ENCODE measurements at places on chromosomes 2 and 18. TPM values are rescaled to one million over a fixed set of nuclear protein-coding genes. Genes with fewer than 3 reads are reported as not detected.

The SERPINB4 gene
- 4.1 TPM for total RNA-seq

The SS18 gene
- 128 TPM for total RNA-seq

The NTSR2 gene
- total RNA-seq, result not detected

The PRKD3 gene
- 124 TPM for total RNA-seq

The COLEC12 gene
- 93.7 TPM for total RNA-seq

The TWIST2 gene
- total RNA-seq, result 32.0 TPM

The IL18R1 gene
- 6.7 TPM for total RNA-seq

The ZC3H15 gene
- total RNA-seq, result 54.9 TPM

The ANKRD44 gene
- total RNA-seq, result 59.9 TPM

The UPP2 gene
- total RNA-seq, result 0.24 TPM

The EFR3B gene
- total RNA-seq, result 4.3 TPM

The DSC2 gene
- 27.7 TPM for total RNA-seq

The NFATC1 gene
- 50.8 TPM for total RNA-seq

All from umbilical cord (tissue), 2 donors.